ENCODE measurements at places on chromosomes 1 and 21.

DNA sequence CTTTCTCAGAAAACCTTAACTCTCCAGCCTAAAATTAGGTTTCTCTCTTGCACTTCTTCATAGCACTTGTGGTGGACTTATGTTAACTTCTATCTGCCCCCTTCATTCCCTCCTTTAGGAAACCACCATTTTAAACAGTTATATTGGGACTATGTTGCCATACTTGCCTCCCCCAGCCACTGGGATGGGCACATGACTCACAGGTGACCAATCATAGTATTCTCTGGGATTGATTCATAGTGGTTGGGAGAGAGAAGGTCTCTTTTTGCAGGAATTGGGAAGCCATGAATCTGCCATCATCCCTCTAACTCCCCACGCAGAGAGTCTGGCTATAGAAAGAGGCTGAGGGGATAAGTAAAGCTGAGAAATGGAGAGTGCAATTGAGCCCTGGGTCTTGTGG is 50.4 kb upstream of the NRDC start:
- peak; percentile 38 for DNase-seq

DNA sequence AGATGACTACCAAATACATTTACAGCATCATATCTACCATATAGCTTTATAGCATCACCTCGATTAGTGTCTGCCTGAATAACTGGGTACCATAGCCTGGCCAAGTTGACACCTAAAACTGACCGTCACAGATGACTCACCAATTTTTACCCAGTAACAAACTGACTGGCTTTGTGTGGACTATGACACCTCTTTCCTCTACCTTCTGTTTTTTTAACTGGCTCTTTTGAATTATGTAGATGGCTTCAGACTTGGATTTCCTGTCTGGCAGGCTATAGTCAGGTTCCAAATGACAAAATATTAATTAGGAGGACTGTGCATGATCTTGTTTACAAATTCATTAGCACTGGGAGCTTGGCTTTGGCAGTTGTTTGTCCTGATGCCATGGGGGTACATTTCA is 360.3 kb downstream of the TGFB2 start:
- peak; percentile 27 for DNase-seq

- DNase-seq, result no peak
Measured at GRCh38 chr1:180849031-180849775, 63.5 kb upstream of the KIAA1614 start.

GRCh38 chr1:40389871-40390560 is 16.5 kb downstream of the SMAP2 start:
- DNase-seq, result peak; percentile 94

- DNase-seq, result no peak
Measured at GRCh38 chr21:33651965-33652680, 9.8 kb downstream of the ITSN1 start.

GRCh38 chr1:91731815-91732214 is 154.1 kb downstream of the TGFBR3 start:
- no peak for DNase-seq

GRCh38 chr1:198253668-198254067 is 96.9 kb downstream of the NEK7 start:
- peak; percentile 71 for DNase-seq

DNA sequence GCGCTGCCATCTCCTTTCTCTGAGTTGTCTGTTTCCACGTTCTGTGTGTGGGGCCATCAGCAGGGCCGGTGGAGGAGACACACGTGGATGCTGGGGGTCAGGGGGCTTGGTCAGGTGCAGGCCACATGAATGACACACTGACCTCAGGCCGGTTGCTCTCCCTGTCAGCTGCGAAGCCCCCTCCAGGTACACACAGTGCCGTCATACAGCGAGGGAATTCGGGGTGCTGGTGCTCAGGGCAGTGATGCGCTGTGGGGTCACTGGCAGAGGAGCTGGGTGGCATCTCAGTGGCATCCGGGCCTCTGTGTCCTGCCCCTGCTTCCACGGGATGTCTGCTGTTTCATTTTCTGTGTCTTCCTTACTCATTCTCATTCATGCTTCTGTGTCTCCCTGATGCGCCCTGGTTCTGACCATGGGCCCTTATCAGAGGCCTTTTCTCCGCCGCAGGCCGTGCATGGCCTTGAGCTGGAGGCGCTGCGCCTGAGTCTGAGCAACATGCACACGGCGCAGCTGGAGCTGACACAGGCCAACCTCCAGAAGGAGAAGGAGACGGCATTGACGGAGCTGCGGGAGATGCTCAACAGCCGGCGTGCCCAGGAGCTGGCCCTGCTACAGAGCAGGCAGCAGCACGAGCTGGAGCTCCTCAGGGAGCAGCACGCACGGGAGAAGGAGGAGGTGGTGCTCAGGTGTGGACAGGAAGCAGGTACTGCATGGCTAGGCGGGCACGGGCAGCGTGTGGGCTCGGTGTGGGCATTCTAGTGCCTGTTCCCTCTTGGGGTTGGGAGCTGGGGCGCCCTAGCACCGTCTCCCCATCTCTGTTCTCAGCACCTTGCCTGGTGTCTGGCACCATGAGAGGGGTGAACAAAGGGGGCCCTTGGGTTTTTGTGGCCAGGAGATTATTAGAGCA is 22.6 kb downstream of the PCNT start:
- no peak for DNase-seq

GRCh38 chr1:39852876-39853275 is 30.4 kb downstream of the TRIT1 start:
- no peak for DNase-seq

DNA sequence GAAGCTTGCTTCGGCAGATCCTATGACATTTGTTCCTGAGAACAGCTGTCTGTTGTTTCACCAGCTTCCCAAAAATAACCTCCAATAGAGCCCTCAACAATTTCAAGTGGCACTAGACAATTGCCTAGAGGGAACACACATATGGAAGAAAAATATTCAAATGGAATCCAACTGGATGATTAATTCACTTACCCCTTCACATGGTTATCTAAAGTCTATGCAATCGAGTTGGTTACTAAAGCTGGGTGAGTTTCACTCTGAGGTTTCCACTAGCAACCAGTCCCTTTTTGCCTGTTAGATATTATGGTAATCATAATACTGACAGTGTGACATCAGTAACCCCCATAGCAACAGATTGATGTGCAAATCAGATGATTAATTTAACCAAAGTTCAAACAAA is at the start of gene LEMD1:
TSS of gene LEMD1 (minus strand) at position 259 of the 400 bp plus-strand sequence. CDS start 1,520 bp downstream, outside the sequence.
- no peak for DNase-seq

DNA sequence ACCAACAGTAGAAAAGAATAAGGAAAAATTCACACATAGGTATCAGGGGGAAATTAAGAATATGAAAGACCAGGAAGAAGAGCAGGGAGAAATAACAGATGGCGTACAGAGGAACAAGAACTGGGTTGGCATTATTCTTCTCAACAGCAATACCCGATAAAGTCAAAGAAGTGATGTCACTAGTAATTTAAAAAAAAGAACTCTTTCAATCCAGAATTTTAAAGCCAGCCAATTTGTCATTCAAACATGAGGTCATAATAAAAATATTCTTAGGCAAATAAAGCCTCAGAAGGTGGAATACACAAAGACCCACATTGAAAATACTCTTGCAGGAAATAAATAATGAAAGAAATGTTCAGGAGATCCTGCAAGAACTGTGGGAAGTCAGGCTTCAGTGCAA is 8.8 kb downstream of the NCMAP start:
- DNase-seq, result no peak

DNA sequence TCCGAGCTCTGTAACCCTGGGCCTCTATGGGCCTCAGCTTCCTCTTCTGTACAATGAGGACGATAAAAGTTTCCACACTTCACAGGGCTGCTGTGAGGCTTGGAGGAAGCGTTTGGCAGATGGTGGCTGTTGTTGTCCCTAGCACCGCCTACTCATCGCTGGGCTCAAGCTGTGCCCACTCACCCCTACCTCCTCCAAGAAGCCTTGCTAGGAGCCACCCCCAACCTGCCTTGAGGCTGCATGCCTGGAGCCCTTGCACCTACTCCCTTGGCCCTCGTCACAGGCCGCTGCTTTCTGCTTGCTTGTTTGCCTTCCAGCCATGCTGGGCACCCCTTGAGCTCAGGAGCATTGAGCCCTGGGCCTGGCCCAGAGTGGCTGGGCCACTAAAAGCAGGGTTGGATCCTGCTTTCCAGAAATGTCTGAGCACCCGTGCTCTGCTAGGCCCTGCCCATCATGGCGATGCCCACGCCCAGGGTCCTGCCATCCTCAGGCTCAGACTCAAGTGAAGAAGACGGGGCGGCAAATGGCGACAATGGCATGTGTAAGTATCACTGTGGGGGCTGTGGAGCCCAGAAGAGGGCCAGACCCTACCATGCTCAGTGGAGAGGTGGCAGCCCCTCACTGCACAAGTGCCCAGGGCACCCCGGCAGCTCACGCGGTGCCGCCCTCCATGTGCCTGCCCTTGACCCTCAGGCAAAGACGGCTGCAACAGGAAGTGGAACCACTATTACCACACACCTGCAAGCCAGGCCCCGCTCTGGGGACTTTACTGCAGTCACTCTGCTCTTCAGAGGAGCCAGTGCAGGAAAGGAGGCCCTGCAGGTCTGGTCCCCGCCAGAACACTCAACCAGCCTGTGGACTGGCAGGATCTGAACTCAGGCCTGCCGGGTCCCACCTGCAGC is 9.5 kb downstream of the SH3BGRL3 start:
- DNase-seq, result no peak

GRCh38 chr1:74050386-74050785 is 147.6 kb downstream of the LRRIQ3 start:
- DNase-seq, result no peak

DNA sequence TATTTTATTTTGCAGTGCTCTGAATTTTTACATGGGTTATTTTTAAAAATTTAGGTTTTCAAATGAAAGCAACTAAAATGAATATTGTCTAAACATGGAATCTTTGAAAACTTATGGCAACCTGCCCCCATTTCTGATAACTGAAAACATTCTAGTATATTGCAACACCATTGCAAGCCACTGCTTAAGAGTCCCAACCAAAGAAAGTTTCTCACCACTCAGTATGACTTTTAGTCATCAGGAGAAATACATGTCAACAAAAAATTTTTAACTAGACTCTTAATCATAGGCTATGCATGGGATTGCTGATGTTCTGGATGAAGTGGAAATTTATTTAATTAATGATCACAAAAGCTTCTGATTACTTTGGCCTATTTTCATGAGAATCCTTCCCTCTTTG is 112.1 kb downstream of the TNFSF18 start:
- DNase-seq, result peak; percentile 78

GRCh38 chr1:226762988-226763904 is 24.2 kb upstream of the ITPKB start:
- no peak for DNase-seq

DNA sequence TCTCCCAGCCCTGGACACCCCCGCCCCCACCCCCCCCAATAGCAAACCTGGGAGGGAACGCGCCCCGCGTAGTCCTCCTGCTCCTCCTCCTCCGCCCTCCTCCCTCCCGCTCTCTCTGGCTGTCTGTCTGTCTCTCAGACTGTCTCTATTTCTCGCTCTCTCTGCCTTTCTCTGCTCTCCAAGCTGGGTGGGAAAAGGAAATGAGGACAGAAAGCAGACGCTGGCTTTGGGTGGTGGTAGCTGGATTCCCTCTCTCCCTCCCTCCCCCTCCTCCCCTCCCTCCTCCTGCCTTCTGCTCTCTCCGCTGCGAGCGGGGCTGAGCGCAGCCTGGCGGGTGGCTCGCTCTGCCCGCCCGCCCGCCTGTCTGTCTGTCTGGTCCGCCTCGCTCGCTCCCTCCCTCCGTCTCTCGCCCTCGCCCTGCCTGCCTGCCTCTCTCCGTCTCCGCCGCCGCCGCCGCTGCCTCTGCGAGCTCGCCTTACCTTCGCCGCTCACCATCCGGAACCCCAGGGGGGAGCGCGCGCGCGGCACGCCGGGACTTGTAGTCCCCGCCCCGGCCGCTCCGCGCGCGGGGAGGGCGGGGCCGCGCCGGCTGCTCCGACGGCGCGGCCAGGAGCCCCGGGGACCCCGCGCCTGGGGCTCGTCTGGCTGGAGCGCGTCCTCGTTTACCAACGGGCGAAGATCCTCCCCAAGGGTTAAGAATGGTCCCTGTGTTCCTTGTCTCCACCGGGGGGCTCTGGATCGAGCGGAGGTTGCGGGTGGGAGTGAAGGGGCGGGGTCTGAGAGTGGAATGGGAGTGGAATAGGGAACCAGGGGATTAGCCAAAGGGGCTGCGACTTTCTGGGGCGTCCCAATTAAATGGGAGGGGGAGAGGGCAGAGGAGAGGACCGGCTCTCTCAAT is at the start of gene AHDC1:
TSS of gene AHDC1 (minus strand) at position 464 of the 898 bp plus-strand sequence. CDS start 52,029 bp downstream, outside the sequence.
- peak; percentile 87 for DNase-seq

GRCh38 chr1:2541619-2542245 is 11.7 kb upstream of the HES5 start:
- no peak for DNase-seq

DNA sequence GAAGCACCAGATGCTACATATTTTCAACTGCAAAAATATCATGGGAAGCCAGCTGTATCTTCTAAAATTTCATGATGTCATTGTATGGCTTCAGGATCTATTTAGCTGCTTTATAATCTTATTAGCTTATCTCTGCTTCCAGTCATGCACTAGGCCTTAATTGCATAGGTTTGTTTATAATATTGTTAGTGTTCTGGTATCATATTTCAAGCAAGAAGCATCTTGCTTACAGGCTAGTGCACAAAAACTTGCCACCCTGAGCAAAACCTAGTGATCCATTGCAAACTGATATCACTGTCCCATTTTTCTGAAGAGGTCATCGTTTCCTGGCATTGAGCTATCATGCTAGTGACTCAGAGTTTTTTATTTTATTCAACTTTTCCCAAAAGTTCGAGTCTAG is 15.7 kb upstream of the NRIP1 start:
- no peak for DNase-seq

DNA sequence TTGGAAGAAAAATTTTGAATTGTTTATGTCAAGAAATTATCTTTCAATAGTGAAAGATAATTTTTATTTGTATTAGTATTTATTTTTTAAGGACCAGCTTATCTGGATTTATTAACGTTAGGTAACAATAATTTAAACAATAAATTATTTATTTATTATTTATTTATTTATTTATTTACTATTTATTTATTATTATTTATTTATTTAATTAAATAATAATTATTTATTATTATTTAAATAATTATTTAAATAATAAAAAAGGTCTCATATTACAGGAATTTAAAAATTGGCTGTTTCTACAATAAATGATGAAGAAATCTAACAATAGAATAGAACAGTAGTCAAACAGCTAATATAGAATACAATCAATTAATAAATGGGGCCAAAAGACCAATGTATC is 618.7 kb upstream of the BRINP3 start:
- DNase-seq, result no peak

DNA sequence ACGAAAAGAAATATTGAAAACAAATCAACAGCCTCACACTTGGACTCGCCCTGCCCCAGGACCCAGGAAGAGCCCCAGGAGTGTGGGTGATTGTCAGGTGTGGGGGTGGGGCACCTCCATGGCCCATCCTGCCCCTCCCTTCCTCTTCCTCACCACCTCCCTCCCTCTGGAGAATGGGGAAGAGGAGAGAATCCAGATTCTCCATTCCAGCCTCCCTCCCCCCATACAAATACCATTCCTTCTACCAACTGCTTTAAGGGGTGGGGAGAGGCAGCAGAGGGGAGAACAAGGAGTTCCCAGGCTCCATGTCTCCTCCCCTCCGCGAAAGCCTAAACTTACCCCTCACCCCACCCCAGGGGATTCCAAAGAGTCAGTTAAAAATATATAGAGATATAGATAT is 36.7 kb downstream of the MEF2D start:
- no peak for DNase-seq

GRCh38 chr1:12772520-12772919 is 1.0 kb upstream of the PRAMEF12 start:
- DNase-seq, result no peak

Measured in HCEC 1CT (cell line).